Natural killer cell (primary cell): ENCODE measurements at places on chromosomes 12 and 14. TPM values are rescaled to one million over a fixed set of nuclear protein-coding genes. Genes with fewer than 3 reads are reported as not detected.

- no peak for DNase-seq
These were observed 5.9 kb downstream of the GPR84 start for GRCh38 chr12:54358191-54358944.

GRCh38 chr12:85821206-85821605 lies 15.0 kb downstream of the RASSF9 start:
- no peak for DNase-seq

DNA sequence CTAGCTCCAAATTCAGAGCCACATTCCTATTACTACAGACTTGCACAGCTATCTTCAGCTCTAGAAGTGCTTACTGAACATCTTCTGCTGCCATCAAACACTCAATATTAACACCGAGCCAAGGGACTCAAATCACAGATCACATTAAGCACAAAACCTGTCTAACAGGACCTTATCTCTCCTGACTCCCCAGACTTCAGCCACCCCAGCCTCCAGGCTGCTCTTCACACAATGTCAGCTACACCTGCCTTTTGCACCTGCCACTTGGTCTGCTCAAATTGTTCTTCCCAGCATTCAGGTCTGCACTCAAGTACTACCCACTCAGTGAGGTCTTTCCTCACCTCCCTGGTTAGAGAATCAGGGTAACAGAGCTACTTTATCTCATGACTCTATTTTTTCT lies 57.1 kb downstream of the GALC start:
- no peak for DNase-seq

DNA sequence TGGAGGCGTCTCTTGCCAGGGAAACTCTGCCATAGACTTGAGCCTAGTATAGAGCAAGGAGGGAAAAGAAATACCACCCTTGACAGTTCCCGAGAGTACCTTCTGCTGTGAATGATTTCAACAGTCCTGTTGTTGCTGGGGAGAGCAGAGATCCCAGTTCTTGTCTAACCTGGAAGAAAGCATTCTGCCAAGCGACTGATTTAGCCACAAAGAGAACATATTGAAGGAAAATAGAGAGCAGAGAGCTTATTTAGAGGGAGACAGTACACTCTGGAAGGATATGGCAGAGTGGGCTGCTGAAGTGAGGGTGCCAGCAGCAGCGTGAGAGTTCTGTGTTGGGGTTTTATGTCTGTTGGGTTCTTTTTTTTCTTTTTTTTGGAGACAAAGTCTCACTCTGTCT lies 966.9 kb upstream of the TMEM132C start:
- DNase-seq, result no peak

GRCh38 chr14:88605594-88605993 lies 42.8 kb downstream of the ZC3H14 start:
- no peak for DNase-seq

DNA sequence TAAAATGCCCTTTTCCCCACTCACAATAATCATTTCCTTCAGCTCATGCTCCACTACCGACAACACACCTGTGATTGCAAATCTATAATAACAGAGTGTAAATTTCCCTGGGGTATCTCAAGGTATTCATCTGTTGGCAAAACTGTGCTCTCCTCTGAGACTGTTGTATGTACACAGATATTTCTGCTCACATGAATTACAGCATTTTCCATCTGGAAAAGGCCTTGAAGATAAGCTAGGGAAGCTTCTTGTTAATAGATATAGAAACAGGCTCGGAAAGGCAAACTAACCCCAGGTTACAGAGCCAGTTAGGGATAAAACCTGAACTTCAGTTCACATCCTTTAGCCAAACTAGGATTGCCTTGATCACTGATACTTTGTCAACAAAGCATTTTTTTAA lies 210.4 kb upstream of the KRR1 start:
- no peak for DNase-seq

GRCh38 chr12:88435334-88436076 lies 144.8 kb downstream of the KITLG start:
- no peak for DNase-seq

The CCDC60 gene
- total RNA-seq, result not detected

The ADSS1 gene
- total RNA-seq, result 2.1 TPM

The HOXC4 gene
- total RNA-seq, result 1.8 TPM

The FAM90A1 gene
- not detected for total RNA-seq
